ENCODE measurements at places on chromosomes 7 and 10.
A peak's percentile ranks its signal among the peaks of the same experiment; 100 is the strongest.

DNA sequence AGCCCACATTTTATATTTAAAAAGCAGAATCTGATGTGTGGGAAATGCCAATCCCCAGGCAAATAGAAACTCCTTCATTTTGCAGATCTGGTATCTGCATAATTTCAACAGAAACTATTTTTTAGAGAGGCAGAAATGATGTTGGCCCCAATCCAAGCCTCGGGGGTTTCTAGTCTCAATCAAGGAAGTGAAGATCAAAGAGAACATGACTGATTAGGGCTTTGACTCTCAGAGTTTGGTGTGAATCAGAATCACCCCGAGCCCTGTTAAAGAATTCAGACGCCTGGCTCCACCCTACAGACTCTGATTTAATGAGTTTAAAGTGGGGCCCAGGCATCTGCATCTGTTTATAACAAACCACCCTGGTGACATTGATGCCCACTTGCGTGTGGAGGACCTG lies 36.7 kb upstream of the UBE2H start:
- peak; percentile 16 for DNase-seq

GRCh38 chr10:77702166-77702565 lies 64.6 kb upstream of the KCNMA1 start:
- no peak for DNase-seq

DNA sequence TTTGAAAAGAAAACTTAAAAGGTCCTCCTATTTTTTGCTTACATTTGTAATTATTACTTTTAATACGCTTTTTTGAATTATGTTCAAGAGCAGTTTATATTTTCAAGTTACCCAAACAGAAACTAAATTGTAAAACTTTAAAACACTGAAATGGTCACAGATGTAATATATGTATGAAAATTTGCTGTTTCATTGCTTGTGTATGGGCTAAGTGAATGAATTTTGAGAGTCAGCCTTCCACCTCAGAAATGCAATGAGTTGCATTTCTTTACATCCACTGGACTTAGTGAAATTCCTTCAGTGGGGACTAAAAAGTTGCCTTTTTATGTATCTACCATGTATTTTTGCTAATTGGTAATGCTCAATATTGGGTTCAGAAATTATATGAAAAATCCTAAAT lies 1.6 kb downstream of the VPS26A start:
- no peak for DNase-seq

GRCh38 chr7:47672977-47673381 lies 91.1 kb upstream of the TNS3 start:
- DNase-seq = no peak

GRCh38 chr7:2138146-2138765 lies 94.5 kb downstream of the MAD1L1 start:
- peak; percentile 53 for DNase-seq

All from CD4-positive, alpha-beta T cell treated with Interleukin-10 for 1 hour (primary cell).